ENCODE measurements at places on chromosomes 2 and 18.
A peak's percentile ranks its signal among the peaks of the same experiment; 100 is the strongest.

- peak; percentile 72 for DNase-seq
Observed at GRCh38 chr18:63439334-63439733, 17.1 kb upstream of the VPS4B start.

DNA sequence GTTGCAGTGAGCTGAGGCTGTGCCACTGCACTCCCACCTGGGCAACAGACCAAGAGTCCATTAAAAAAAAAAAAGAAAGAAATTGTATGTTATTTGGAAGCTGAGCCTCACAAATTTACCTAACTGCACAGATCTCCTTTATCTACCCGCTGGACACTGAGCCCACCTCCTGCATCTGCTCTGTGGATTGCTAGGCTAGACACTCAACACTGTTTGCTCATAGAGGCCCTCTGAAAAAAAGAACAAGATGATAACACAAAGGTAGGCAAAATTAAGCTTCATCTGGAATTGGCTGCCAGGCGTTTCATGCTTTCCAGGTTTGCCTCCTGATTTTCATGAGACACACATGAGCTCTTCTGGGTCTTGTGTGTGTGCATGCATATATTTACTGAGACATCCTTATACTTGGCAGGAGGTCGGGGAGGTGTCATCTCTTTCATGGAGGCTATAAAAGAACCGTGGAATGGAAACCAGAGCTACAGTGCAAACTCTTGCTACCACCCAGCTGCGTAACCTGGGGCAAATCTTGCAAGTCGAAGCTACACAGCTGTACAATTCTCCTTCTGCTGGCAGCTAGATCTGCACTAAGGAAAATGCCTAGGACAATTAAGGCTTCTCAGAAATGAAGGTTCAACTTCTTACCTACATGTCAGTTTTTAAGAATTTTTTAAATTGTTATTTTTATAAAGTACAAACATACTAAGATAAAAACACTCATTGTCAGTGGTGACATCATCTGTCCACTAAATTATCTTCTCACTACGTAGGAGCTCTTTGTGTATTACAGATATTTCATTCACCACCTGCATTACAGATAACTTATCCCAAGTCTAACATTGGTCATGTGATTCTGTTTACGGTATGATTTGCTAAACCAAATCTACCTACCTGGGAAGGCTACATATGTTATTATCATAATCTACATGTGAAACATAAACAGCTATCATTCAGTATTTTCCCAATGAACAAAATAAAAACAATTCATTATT is 63.1 kb downstream of the CABYR start:
- DNase-seq: no peak

DNA sequence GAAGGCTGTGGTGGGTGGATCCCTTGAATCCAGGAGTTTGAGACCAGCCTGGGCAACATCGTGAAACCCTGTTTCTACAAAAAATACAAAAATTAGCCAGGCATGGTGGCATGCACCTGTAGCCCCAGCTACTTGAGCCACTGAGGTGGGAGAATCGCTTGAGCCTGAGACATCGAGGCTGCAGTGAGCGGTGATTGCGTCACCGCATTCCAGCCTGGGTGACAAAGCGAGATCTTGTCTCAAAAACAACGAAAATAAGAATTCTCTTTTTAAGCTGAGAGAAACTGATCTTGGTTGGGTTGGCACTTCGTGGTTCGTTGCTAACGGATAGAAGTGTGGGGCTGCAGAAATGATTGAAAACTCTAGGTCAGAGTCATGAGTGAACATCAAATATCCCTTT is 109.3 kb upstream of the CNGA3 start:
- DNase-seq: no peak

- DNase-seq: peak; percentile 37
Observed at GRCh38 chr2:191151331-191151730, 537 bp upstream of the STAT4 start.

- DNase-seq: peak; percentile 34
Observed at GRCh38 chr2:191202881-191203397, 42.3 kb upstream of the MYO1B start.

DNA sequence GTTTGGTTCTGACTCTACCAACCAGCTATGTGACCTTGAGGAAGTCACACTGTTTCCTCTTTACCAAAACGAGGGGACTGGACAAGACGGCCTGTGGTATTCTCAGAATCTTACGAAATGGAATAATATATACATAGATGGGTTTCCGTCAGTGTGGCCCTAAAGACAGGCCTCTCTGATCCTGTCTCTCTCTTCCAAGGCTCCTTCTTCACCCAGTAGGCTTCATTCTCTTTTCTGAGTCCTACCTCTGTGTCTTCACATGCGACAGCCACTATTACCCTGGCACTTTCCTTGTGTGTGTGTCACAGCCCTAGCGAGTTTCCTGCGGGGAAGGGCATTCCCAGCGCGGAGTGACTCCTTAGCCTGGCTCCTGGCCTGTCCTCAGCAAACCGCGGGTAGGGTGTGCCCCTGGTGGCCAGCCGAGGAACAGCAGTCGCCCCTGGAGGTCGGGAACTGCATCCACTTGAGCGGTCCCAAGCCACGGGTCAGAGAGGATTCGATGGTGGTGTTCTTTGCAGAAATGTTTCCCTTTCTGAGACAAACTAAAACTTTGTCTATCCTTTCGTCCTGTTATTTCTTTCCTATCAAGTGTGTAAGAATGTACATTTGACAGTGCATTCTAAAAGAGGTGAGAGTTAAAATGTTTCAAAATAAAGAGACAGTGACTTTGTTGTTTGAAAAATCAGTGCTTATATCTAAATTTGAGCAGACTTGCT is 63.3 kb downstream of the RAB31 start:
- peak; percentile 43 for DNase-seq

- DNase-seq: no peak
Observed at GRCh38 chr2:33236482-33237385, 239.7 kb upstream of the RASGRP3 start.

DNA sequence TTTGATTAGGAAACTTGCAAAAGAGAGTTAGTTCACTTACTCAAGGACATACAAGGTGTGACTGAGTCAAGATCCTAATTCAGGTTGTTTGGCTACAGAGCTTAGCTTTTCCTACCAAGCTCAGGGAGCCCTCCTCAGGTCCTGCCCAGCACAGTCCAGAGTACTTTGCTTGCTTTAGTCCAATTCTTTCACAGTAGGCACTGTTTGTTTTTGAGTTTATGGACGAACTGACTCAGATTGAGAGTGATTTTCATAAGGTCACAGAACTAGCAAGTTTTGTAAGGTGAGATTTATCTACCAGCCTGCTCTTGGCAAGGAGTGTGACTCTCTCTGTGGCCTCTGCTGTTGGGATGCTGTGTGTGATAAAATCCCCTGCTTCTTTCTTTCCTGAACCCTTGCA is 310.5 kb downstream of the PTPRM start:
- DNase-seq: no peak

- DNase-seq: no peak
Observed at GRCh38 chr2:69804416-69804815, 25.0 kb upstream of the GMCL1 start.

- DNase-seq: peak; percentile 35
Observed at GRCh38 chr2:9712263-9712662, 81.5 kb upstream of the YWHAQ start.

DNA sequence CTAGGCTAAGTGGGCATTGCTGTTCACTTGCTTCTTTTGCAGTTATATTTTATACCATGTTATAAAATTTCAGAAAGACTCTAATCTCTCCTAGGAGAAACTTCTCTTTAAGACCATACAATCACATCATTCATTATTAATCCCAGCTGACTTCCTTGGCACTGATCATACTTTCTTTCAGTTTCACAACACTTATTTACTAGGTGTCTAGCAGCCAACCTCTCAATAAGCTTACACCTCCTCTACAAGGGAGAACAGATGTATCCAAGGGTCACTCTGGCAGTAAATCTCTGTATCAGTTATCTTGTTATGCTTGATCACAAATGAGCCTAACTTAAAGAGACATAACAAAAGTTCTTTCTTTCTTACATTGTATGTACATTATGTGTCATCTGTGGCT is 69.8 kb upstream of the EPB41L5 start:
- no peak for DNase-seq

GRCh38 chr2:105309147-105309545 is 20.4 kb downstream of the TGFBRAP1 start:
- DNase-seq: no peak

DNA sequence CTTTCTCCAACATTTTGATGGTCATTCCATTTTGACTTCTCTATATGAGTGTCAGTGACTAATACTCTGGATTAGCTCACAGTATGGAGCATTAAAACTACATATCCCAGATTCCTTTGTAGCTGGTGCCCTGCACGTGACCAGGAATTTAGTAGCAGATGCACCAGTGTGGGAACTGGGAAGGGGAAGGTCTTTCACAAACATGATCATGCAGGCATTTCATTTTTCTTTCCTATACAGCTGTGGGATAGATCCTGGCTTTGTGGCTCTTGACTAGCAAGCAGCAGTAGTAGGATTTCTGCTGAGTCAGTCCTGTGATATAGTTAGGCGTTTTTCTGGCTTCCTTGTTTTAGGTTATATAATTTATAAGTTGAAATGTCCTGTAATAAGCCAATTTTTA is 971.0 kb upstream of the CDH2 start:
- DNase-seq: no peak

DNA sequence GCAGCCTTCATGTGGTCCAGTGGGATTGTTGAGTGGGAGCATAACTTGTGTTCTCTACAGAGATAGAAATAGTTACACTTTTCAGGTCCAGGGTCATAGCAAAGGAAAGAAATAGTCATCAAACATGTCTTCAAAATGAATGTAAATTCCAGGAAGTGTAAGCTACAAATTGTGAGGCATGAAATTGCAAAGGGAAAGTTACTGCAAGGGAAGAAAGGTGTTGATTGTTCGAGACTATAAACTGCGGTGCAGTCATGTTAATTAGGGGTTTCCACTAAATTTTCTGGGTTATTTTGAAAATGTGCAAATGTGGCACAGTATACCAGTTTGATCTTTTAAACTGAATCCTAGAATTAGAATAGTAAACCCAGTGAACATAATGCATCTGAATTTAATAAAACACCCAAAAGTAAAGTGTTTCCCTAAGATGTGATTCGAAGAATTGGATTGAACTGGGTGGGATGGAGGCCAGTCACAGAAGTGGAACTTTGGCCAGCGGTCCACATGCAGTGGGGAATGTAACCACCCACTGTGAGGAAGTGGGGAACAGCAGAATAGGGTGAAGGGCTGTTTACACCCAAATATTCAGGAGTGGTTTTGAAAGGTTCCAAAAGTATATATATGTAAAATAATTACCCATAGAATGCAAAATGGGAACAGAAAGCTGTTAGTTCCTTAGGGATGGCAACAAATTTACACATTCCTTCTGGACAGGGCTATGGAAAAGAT is 126.5 kb upstream of the CCDC68 start:
- DNase-seq: no peak
